Psoas muscle (tissue), 8 donors: ENCODE measurements at places on chromosomes 3 and 15. TPM values are rescaled to one million over a fixed set of nuclear protein-coding genes. Genes with fewer than 3 reads are reported as not detected.

DNA sequence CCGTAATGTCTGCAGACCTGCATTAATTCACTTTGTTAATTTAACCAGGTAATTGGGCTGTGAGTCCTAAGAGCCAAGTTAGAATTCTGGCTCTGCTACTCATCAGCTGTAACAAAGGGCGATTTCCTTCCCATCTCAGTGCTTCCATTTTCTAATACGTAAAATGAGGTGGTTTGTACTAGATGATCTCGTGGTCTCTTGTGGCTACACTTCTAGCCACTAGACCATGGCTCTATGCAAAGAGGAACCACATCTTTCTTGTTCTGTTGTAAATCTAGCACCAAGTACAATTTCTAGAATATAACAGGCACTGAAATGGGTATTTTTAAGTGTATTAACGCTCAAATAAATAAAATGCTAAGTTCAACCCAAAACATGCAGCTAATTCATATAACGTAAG lies 174.4 kb upstream of the THBS1 start:
- DNase-seq, result no peak

- no peak for DNase-seq
Observed at GRCh38 chr15:60320365-60320764, 77.4 kb downstream of the ANXA2 start.

DNA sequence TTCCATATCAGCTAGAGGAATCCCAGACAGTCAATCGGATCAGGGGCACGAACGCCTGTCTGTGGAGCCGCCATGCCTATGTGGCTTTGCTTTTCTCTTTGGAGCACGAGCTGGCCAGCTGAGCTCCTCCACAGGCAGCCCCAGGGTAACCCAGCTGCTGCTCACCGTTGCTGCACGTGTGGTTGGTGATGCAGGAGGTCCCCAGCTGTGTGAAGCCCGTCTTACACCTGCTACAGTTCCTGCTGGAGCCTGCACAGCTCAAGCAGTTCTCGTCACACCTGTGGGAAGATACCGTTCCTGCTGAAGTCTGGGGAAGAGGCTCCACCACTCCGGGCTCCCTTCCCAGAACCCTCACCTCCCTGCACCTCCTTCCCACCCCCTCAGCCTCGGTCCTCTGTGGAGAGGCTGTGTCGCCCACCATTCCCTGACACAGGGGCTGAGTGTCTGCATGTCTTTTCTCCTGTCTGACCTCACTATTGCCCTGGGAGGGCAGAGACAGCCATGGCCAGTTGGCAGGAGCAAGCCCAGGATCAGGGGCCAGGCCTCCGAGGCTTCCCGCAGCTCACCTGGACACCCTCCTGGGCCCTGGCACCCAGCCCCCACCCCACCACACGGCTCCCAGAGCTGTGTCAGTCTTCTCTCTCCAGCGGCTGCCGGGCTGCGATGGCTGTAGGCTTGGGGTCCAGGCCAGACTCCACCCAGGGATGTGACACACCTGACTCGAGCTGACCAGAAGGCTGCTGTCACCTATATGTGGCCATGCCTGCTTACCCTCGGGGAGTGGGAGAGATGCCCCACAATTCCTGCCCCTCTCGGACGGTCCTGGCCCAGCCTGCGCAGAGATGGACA lies 12.2 kb upstream of the SNRPA1 start:
- no peak for DNase-seq

DNA sequence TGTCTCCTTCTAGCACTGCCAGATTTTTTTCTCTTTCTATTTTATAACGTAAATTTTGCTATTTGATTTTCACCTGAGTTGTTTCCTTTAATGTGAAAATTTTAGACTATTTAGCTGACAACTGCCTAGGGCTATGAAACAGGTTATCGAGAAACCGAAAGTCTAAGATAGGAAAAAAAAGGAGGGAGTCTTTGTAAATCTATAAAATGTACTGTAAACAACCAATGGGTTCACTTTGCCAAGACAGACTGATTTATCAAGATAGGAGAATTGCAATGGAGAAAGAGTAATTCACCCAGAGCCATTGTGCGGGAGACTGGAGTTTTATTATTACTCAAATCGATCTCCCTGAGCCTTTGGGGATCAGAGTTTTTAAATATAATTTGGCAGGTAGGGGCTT lies 50.0 kb downstream of the TM4SF18 start:
- no peak for DNase-seq

GRCh38 chr15:25181293-25182097 lies 226.7 kb downstream of the SNRPN start:
- peak; percentile 26 for DNase-seq

GRCh38 chr15:33234020-33234461 lies 39.5 kb upstream of the FMN1 start:
- no peak for DNase-seq

DNA sequence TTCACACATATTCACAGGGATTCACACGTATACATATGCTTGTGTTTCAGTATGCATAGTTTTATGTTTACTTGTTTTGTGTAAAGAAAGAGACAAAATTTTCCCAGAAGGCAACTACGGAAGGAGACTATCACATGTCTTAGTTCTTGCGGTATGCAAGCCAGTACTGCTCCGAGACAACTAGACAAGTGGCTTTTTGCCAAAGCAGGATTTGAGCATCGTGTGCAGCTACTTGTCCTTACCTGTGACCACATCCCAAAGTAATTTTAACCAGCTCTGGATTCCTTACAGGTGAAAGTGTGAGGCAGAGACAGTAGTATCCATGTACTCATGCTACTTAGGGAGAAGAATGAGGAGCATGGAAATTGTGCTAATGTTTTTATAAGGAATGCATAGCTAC lies 591.4 kb upstream of the NR2F2 start:
- DNase-seq, result no peak

- no peak for DNase-seq
Observed at GRCh38 chr3:45844616-45845015, 2.7 kb upstream of the LZTFL1 start.

- no peak for DNase-seq
Observed at GRCh38 chr15:92883876-92884435, 16.2 kb upstream of the CHD2 start.

DNA sequence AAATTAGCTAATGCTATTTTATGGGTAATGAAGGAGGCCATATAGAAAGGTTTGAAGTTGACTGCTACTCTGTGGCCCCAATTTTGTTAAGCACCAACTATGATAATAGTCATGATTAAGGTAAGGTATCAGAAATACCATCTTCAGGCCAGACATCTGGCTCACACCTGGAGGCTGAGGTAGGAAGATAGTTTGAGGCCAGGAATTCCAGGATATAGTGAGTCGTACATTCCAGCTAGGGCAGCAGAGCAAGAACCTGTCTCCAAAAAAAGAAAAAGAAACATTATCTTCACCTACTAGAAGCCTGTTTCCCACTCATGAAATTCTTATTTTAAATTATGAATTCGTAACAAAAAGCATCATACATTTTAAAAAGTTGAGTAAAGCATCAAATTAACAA lies 64.4 kb downstream of the LRRC28 start:
- DNase-seq, result no peak

- no peak for DNase-seq
Observed at GRCh38 chr3:129233538-129233937, 15.9 kb upstream of the COPG1 start.

GRCh38 chr15:55222588-55222987 lies 25.8 kb upstream of the RSL24D1 start:
- DNase-seq, result no peak

GRCh38 chr3:65181391-65181871 lies 493.6 kb upstream of the ADAMTS9 start:
- peak; percentile 14 for DNase-seq

DNA sequence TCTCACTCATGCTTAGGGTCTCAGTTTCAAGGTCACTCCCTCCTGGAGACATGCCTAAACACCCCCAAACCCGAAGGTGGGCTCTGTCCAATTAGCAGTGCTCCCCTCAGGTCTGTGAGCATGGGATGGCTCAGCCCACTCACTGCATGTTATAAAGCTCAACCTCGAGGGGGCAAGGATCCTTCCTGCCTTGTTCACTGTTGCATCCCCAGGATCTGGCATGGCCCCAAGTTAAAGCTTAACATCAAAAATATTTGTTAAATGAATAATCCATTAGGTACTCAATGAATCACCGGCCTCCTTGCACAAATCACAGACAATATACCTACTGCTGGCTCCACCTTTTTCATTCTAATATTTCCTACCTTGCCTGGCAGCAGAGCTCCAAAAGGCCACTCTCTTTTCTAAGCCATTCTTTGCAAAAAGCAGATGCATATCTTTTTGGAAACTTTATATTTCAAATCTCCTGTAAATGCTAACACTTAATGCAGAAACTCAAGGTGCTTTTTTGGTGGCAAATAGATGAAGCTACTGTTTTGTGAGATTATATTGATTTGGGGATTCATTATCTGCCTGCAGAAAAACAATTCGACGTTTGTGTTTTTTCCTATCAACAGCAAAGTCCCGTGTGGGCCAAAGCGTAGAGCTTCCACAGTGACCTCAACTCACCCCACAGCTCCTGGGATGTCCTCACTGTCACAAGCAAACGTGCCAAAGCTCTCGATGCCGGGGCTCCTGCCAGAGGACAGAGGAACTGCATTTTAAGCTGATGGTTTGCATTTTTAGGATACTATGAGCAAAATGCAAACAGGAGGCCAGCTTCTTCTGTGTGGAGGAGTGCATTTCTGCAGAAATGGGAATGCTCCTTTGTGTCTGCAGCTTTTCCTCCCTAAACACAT lies 35.4 kb downstream of the PCOLCE2 start:
- DNase-seq, result peak; percentile 45

- DNase-seq, result no peak
Observed at GRCh38 chr3:50533316-50533715, 29.9 kb upstream of the CACNA2D2 start.

- DNase-seq, result no peak
Observed at GRCh38 chr3:118501152-118501551, 533.5 kb downstream of the IGSF11 start.

DNA sequence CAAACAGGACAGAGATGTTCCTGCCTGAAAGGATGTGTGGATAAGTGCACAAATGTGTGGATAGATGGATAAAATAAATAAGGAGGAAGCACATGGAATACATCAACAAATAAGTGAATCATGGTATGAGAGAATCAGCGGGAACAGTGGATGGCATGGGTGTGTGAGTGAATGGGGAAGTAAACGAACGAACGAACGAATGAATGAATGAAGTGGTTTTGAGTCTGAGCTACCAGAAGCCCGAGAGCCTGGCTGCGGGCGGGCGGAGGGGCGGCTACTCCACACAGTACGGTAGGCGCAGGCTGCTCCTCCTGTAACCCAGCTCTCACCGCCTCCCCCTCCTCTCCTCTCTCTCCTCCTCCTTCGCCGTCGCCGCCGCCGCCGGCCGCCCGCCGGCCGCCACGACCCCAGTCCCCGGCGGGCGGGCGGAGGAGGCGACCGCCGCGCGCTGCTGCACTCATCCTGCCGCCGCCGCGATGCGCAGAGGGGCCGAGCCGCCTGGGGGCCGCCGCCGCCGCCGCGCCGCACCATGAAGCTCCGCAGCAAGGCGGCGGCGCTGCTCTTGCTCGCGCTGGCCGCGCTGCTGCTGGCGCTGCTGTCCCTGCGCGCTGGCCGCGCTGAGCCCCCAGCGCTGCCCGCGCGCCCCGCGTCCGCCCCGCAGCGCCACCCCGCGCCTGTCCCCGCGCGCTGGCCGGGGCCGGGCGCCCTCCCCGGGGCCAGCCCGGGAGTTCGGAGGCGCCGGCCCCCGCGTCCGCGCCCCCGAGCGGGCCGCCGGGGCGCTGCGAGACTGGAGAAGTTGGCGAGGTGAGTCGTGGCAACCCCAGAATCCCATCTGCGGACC lies at the start of gene GXYLT2:
Gene GXYLT2 (plus strand): TSS at position 342 of the 841 bp plus-strand sequence. CDS start 188 bp downstream, at position 530.
- DNase-seq, result peak; percentile 53

GRCh38 chr3:151501923-151502632 lies 41.2 kb upstream of the IGSF10 start:
- DNase-seq, result no peak

DNA sequence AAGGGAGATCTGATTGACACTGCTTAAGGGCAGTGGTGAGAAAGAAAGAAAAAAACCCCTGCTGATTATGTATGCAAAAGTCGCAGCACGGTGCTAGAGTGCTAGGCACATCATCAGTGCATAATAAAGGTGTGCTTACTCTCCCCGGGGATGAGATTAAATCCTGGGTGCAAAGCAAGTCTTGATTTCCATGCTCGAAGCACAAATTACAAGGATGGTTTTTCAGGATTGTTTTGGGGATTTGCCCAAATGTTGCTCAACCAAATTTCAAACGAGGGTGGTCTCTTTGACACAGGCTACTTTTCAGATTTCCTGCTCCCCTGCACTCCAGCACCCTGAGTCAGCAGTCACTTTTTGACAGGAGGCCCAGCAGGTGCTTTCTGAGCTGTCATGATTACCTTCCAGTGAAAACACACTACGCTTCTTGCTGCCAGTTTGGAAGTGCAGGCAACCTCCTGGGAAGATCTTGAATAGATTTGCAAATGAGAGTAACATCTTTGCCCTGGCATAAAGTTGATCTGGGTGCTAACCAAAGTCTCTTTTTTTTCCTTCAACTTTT lies 167.5 kb upstream of the TRIM42 start:
- DNase-seq, result no peak

- DNase-seq, result peak; percentile 88
Observed at GRCh38 chr3:59818033-59818918, 768.5 kb upstream of the CFAP20DC start.

Gene PLCB2
- 0.73 TPM for polyA plus RNA-seq

Gene SLC25A36
- polyA plus RNA-seq, result 10.4 TPM

Gene DUOX1
- polyA plus RNA-seq, result 0.18 TPM

Gene FHIT
- polyA plus RNA-seq, result 2.1 TPM

Gene C3orf22
- polyA plus RNA-seq, result not detected

Gene CRABP1
- polyA plus RNA-seq, result 0.05 TPM

Gene MUC13
- 0.12 TPM for polyA plus RNA-seq

Gene CFAP92
- polyA plus RNA-seq, result 0.13 TPM

Gene TMEM212
- not detected for polyA plus RNA-seq

Gene GATA2
- 4.2 TPM for polyA plus RNA-seq

Gene IQCF5
- not detected for polyA plus RNA-seq

Gene SLC28A1
- polyA plus RNA-seq, result 0.21 TPM

Gene SPINK8
- polyA plus RNA-seq, result not detected

Gene RARRES1
- polyA plus RNA-seq, result 2.9 TPM

Gene GOLGA8J
- polyA plus RNA-seq, result not detected
